Activated CD4-positive, alpha-beta T cell treated with anti-CD3 and anti-CD28 coated beads, Interleukin-2, amount 10 ng/mL, durations not matched to agents 7 days and 5 days (primary cell): ENCODE measurements at places on chromosomes 1 and 21.

DNA sequence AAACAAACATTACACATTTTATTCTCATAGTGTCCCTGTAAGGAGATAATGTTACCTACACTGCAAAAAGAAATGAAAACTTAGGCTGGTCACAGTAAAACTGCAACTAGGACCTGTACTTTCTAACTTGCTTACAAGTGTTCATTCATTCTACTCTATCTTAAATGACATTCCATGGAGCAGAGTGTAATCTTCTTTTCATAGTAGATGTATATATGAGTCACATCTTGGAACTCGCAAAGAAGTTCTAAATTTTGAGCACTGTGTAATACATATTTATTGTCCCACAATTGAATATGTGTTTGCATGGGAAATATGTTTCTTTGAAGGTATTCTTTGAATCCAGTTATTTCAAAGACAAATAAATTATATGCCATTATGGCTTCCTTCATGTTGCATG is 1258.5 kb upstream of the ADGRL2 start:
- DNase-seq: no peak

DNA sequence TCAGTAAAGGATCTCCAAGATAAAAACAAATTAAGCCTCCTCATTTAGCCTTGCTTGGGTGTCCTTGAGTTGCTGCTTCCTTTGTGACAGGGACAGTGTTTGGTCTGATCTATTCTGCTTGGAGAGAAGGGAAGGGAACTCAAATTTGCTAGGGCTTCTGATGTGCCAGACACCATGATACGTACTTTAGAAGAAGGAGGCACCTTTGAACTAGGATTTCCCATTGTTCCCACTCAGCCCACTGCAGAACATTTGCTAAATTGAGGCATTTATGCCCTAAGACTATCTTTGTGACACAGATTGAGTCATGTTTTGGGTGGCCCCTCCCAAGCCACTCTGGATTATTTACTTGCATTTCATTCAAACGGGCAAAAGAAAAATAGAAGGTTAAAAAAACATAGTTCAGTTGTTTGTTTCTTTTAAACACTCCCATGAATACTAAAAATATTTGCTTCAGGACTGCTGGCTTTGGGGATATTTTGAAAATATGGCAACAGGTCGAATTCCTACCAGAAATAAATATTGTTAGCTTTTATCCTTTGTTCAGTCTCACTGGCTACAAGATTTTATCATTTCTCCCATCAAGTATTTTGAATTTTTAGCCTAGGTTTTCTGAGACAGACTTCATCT is 81.9 kb upstream of the WLS start:
- no peak for DNase-seq

- no peak for DNase-seq
These were observed 891 bp downstream of the RPS6KA1 start for GRCh38 chr1:26530410-26530894.

GRCh38 chr1:228457017-228457395 is 30.2 kb upstream of the RNF187 start:
- DNase-seq: no peak

DNA sequence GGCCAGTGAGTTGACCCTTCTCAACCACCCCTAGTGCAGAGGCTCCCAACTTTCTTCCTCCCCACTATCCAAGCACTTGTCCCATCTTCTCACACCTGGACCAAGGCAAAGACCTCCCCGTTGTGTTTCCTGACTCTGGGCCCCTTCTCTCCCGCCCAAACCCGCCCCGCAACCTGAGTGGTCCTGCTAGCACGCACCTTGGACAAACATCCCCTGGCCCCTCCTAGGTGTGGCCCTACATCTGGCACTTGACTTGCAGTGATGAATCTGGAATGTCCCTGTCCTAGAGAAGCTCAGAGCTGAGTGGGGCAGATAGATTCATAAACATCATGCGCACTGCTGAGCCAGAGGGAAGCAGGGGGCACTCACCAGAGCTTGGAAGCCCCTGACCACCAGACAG is 2.3 kb downstream of the SLC5A9 start:
- DNase-seq: no peak

GRCh38 chr1:14826172-14826636 is 227.7 kb downstream of the KAZN start:
- DNase-seq: no peak

DNA sequence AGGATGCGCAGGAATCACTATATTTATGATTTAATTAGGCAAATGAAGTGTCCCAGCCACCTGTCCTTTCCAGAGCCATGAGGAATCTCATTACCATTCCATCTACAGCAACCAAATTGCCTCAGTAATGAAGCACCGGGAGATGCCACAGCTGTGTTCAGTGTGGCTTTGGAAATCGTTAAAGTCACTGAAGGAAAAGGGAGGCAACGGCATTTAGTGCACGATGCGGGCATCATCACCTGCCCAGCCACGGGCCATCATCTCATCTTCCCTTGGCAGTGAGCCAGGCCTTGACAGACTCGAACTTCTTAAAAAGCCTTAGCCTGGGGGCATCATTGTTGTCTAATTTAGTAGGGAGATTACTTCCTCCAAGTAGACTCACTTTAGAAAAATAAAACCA is 67.8 kb downstream of the CNIH3 start:
- no peak for DNase-seq

GRCh38 chr1:161981126-161981525 is 42.5 kb downstream of the OLFML2B start:
- DNase-seq: no peak

- no peak for DNase-seq
These were observed 487.0 kb upstream of the RGS18 start for GRCh38 chr1:191671236-191671635.

DNA sequence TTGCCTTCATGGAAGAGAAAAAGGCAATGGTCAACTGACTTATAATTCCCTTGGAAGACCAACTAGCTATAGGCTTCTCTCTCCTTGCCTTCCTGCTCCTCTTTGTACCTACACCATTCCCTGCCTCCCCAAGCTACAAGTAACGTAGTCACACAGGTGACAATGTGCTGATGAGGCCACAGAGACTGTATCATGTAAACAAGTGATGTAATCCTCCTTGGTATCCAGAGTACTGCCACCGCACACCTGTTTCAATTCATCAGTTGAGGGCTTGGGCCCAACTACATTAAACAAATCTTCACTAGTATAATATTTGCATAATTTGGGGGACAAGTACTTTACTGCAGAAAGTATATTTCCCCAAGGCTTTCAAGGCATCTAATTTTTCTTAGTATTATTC is 76.4 kb upstream of the SCYL3 start:
- DNase-seq: no peak

GRCh38 chr1:184065559-184065958 is 14.0 kb downstream of the TSEN15 start:
- no peak for DNase-seq

DNA sequence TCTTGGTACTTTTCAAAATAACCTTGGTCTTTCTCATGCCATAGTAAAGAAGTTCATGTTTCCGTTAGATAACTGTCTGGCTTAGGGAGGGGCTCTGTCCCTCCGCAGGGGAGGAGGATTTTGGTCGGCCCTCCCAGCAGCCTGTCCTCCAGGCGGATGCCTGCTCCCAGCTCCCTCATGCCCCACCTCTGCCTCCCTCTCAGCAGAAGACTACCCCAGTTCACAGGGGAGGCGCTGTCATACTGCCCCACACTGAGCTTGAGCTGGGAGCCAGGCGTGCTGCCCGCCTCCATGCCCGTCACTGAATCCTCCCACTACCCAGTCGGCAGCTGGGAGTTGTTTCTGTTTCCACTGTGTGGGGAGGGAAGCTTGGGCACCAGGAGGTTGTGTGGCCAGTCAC is 127.3 kb downstream of the CAMTA1 start:
- no peak for DNase-seq

DNA sequence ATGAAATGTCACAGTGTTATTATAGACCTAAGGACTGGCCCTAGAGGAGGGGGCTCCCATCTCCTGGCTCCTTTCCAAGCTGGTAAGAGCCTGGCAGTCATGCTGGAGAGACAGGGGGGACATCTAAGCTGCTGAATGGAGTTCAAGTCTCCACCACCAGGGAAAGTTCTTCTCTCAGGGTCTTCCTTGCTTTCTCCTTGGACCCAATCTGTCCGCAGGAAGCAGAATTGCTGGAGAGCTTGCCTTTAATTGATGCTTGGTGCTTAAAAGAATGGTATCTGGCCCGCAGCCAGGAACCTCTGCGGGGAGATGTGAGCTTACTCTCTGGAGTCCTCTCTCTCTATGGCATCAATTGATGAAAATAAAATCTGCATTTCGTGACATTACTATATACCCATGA is 25.1 kb downstream of the IRF2BP2 start:
- DNase-seq: no peak

DNA sequence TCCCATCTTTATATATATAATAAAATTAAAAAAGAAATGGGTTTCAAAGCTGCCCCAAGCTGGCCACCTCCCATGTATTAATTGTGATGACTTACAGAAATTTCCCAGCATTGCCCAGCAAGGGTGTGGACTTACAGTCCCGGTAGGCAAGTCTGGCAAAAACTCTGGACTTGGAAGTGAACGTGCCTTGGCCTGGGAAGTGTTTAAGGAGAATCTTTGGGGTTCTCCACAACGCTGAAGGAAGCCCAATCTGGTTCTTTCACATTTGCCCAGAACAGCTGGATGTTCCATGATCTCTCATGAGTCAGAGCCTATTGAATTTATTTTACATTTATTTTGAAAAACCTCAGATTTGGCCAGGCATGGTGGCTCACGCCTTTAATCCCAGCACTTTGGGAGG is 98.4 kb upstream of the SLC45A1 start:
- DNase-seq: no peak

DNA sequence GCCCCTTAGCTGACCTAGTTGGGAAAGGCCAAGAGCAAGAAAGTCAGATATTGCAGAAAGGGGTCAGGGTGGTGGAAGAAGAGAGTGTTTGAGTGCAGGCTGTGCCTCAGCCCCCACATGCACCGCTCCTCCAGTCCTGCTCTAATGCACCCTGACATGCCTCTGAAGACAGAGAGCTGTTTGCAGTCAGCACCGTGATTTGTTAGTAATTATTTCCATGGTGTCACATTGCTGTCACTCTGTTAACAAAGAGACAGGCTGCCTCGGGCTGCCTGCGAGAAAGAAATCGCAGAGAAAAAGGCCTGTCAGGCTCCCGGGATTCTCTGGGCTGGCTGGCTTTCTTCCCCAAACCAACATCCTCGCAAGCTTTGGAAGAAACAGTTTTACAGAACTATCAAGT is 58.3 kb downstream of the ERI3 start:
- no peak for DNase-seq

- DNase-seq: no peak
These were observed 4.7 kb downstream of the TMEM54 start for GRCh38 chr1:32896451-32896850.

GRCh38 chr1:26530895-26531598 is 1.5 kb downstream of the RPS6KA1 start:
- no peak for DNase-seq

- DNase-seq: no peak
These were observed 66.1 kb downstream of the PBX1 start for GRCh38 chr1:164625004-164625617.

- DNase-seq: no peak
These were observed 101.1 kb upstream of the JUN start for GRCh38 chr1:58884706-58885661.

GRCh38 chr1:13759072-13759471 is 59.1 kb downstream of the PRDM2 start:
- no peak for DNase-seq

GRCh38 chr1:86515597-86515996 is 31.3 kb upstream of the CLCA4 start:
- DNase-seq: no peak

GRCh38 chr1:38528623-38529022 is 330.9 kb downstream of the RRAGC start:
- no peak for DNase-seq

- DNase-seq: no peak
These were observed 20.8 kb upstream of the SLC35F3 start for GRCh38 chr1:233883671-233884070.

DNA sequence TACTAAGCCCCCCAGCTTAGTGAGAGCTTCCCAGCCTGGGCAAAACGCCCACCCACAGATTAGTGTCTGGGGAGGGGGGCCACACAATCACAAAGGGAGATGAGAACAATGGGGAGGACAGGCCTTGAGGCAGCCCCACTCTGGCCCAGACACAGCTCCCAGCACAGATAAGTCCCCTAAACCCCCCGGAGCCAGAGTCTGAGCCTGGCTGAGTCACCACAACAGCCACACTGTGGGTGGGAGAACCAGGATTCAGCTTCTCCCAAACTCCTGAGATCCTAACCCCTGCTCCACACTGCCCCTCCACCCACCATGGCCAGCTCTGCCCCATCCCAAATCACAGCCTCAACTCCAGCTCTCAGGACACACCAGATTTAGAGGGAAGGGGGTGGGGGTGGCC is 4.2 kb downstream of the NECTIN4 start:
- DNase-seq: no peak

DNA sequence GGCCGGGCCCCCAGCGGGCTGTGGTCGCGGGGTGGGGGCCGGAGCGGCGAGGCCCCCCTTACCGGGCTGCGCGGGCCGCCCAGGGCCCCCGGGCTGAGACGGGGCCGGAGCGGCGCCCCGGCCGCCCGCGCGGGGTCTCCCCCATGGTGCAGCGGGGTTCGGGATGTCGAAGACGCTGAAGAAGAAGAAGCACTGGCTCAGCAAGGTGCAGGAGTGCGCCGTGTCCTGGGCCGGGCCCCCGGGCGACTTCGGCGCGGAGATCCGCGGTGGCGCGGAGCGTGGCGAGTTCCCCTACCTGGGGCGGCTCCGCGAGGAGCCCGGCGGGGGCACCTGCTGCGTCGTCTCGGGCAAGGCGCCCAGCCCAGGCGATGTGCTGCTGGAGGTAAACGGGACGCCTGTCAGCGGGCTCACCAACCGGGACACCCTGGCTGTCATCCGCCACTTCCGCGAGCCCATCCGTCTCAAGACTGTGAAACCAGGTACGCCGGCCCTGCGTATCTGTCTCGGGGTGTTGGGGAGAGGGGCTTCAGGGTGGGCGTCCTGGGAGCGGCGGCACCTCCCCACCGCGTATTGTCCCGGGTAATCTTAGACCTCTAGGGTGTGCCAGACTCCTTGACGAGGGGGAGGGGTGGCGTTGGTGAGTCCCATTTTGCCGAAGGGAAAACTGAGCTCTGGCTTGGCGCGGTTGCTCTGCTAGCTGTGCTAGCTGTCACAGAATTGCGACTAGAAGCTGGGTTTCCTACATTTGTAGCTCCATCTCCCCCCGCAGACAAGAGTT is 745 bp downstream of the MAGI3 start:
- DNase-seq: peak; percentile 52

GRCh38 chr1:232767305-232768074 is 37.7 kb upstream of the MAP10 start:
- no peak for DNase-seq

- no peak for DNase-seq
These were observed 10.7 kb upstream of the ZP4 start for GRCh38 chr1:237901299-237901934.

- DNase-seq: no peak
These were observed 210.3 kb downstream of the SETD4 start for GRCh38 chr21:35850029-35850428.

GRCh38 chr1:17128361-17128760 is 9.1 kb upstream of the PADI2 start:
- DNase-seq: no peak

GRCh38 chr1:214707306-214708087 is 104.5 kb downstream of the CENPF start:
- DNase-seq: no peak
